ENCODE measurements at places on chromosomes 1 and 21.

- DNase-seq = no peak
Observed at GRCh38 chr1:14371771-14372497, 226.6 kb upstream of the KAZN start.

- DNase-seq = peak; percentile 34
Observed at GRCh38 chr21:32772281-32773047, 909 bp upstream of the PAXBP1 start.

GRCh38 chr21:42616446-42616845, 37.0 kb upstream of the PDE9A start:
- DNase-seq = no peak

DNA sequence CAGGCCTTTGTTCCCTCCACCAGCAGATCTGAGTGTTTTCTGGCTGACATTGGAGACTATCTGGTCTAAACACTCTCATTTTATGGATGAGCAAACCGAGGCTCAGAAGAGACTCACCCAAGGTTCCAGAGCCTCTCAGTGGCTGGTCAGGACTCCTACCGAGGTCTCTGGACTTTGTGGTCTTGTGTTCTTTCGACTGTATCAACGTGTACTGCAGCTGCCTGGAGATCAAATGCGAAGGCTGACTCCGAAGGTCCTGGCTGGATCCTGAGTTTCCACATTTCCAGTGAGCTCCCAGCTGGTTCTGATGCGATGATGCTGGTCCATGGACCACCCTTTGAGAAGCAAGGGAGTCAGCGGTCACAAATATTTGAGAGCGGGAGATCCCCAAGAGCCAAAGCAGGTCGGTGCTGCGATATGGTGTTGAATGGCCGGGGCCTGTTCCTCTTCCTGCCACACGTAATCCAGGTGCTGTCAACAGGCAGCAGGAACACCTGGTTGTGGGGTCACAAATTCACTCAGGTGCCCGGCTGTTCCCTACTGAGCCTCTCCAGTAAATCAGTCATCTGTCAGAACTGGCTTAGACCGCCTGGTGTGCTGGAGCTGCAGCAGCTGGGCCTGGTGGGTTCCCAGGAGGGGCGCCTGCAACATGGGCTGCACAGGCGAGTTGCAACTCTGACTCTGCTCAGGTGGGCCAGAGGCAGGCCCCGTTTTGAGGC, 94.8 kb upstream of the USP24 start:
- DNase-seq = no peak

- DNase-seq = no peak
Observed at GRCh38 chr1:118914379-118915161, 73.6 kb downstream of the TBX15 start.

- no peak for DNase-seq
Observed at GRCh38 chr1:221923929-221924598, 182.2 kb upstream of the DUSP10 start.

- no peak for DNase-seq
Observed at GRCh38 chr1:201625226-201625761, 86.4 kb downstream of the NAV1 start.

- no peak for DNase-seq
Observed at GRCh38 chr1:246398126-246398813, 108.8 kb downstream of the SMYD3 start.

GRCh38 chr21:32918478-32919120, 107.1 kb upstream of the OLIG2 start:
- DNase-seq = no peak

GRCh38 chr1:91226741-91227140, 177.9 kb downstream of the HFM1 start:
- DNase-seq = no peak

DNA sequence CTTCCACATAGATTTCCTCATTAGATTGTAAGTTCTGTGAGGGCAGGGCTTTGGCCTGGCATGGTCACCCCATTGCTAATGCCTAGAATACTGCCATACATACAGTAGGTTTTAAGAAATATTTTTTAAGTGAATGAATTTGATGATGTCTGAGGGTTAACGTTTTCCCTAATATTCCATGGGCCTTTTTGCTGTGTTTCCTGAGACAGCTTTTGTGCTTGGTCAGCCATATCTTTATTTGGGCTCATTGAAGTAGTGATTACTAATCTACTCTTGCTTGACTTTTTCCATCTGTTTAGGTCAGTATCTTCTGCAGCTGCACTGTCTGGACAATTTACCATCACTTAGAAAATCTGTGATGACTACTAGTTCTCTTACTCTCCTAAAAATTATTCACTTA, 3.5 kb downstream of the CDC42 start:
- no peak for DNase-seq

- no peak for DNase-seq
Observed at GRCh38 chr1:50424045-50424883, 1.0 kb upstream of the DMRTA2 start.

GRCh38 chr1:209805341-209805781, 581 bp downstream of the IRF6 start:
- no peak for DNase-seq

- no peak for DNase-seq
Observed at GRCh38 chr1:155013632-155014031, 11.0 kb downstream of the ZBTB7B start.

- no peak for DNase-seq
Observed at GRCh38 chr1:165897326-165898303, 70.2 kb downstream of the UCK2 start.

GRCh38 chr1:60762911-60763310, 319.4 kb upstream of the NFIA start:
- no peak for DNase-seq

GRCh38 chr1:164637461-164638375, 78.7 kb downstream of the PBX1 start:
- DNase-seq = no peak

- DNase-seq = no peak
Observed at GRCh38 chr1:2441746-2442145, 29.4 kb upstream of the PEX10 start.

DNA sequence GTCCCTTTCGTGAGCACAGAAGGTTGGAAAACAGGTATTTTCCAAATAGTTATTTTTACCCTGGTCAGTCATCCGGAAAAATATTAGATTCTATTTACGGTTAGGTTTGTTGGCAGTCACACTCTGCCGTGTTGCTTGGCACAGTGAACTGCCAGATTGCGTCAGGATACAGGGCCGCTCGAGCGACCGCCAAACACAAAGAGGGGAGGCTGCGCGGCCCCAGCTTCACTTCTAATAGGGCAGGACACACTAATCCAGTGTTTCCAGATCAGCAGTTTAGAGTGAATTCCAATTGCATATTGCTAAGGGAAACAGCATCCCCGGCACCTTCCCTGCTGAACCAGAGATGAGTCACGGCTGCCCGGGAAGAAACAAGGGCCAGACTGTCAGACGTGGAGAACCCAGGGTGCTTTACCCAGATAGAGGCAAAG, 22.9 kb downstream of the UMODL1 start:
- no peak for DNase-seq

DNA sequence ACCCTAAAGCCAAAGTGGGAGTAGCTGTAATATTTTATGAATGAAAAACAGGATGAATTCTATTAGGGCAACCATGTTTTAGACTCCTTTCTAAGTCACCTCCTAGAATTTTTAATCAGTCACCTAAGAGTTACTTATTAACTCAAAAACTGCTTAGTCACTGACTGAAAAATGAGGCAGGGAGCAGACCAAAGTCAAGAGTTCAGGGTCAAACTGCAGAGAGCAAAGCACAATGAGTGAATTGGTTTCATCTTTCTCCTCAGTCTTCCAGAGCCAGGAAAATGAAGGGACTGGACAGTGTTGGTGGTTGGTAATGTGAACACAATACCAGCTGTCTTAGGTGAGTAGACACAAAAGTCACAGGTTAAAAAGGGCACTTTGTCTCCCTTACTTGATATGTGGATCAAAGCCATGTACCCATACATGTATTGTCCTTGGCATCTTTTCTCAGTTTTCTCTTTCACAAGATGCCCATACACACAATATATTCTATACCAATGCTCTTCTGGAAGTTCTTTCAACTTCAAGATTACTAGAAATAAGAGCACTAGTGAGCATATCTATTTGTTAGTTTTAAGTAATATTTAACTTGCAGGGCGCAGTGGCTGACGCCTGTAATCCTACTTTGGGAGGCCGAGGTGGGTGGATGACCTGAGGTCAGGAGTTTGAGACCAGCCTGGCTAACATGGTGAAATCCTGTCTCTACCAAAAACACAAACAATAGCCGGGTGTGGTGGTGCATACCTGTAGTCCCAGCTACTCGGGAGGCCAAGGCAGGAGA, 42.2 kb downstream of the ATP1B1 start:
- no peak for DNase-seq

- DNase-seq = no peak
Observed at GRCh38 chr21:17422931-17423330, 89.9 kb upstream of the CXADR start.

DNA sequence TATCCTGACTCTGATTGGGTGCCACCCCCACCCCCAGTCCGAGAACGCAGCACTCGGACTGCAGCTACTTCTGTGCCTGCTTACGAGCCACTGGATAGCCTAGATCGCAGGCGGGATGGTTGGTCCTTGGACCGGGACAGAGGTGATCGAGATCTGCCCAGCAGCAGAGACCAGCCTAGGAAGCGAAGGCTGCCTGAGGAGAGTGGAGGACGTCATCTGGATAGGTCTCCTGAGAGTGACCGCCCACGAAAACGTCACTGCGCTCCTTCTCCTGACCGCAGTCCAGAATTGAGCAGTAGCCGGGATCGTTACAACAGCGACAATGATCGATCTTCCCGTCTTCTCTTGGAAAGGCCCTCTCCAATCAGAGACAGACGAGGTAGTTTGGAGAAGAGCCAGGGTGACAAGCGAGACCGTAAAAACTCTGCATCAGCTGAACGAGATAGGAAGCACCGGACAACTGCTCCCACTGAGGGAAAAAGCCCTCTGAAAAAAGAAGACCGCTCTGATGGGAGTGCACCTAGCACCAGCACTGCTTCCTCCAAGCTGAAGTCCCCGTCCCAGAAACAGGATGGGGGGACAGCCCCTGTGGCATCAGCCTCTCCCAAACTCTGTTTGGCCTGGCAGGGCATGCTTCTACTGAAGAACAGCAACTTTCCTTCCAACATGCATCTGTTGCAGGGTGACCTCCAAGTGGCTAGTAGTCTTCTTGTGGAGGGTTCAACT, 2.1 kb downstream of the RBM15 start:
- DNase-seq = no peak

- no peak for DNase-seq
Observed at GRCh38 chr1:235527196-235527814, 23.1 kb upstream of the B3GALNT2 start.

All from stimulated activated CD4-positive, alpha-beta T cell treated with anti-CD3 and anti-CD28 coated beads, TNF-alpha, amount 100 ng/mL, for 1 hour (primary cell).